Activated T-cell treated with anti-CD3 and anti-CD28 coated beads for 1 hour (primary cell): ENCODE measurements at places on chromosomes 7 and 10.

DNA sequence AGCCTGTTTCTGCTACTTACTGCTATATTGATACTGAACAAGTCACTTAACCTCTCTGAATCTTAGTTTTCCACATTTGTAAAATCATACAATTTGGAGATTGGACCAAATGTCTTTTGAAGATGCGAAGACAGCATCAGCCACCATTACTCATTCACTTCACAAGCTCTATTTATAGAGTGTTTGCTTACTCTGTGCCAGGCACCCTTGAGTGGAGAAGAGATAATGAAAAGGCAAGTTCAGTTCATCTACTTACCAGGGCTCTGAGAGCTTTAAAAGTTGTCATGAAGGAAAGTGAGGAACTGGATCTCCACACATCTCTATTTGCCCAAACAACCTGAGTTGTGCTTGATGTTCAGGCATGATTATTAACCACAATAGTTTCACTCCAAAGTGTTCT lies 277.5 kb downstream of the CSTF2T start:
- DNase-seq = no peak

- no peak for DNase-seq
These were observed 14.7 kb downstream of the HSPB1 start for GRCh38 chr7:76316984-76317781.

- DNase-seq = no peak
These were observed 8.3 kb upstream of the SLC18A3 start for GRCh38 chr10:49601857-49602256.

- no peak for DNase-seq
These were observed 7.2 kb downstream of the ADAMTS14 start for GRCh38 chr10:70679498-70679897.

- DNase-seq = no peak
These were observed 192.1 kb downstream of the CELF2 start for GRCh38 chr10:11209830-11210181.
